Renal cortex interstitium (tissue), 15 donors: ENCODE measurements at places on chromosomes 12 and 14. TPM values are rescaled to one million over a fixed set of nuclear protein-coding genes. Genes with fewer than 3 reads are reported as not detected.

DNA sequence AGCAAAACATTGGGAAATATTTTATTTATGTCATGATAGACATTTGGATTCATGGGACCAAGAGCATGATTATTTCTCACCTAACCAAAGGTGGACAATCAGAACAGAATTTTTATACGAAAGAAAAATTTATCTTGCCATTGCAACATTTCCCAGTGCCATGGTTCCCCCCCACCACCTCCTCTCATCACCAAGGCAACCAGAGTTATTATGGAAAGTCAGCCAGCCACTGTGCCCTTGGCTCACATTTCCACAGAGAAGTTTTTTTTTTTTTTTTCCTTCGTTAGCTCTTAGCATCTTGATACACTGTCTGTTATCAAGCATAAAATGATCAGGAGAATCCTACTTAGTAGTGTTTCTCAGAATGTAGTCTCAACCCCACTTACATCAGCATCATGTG, 176.4 kb upstream of the TMTC1 start:
- DNase-seq: no peak

DNA sequence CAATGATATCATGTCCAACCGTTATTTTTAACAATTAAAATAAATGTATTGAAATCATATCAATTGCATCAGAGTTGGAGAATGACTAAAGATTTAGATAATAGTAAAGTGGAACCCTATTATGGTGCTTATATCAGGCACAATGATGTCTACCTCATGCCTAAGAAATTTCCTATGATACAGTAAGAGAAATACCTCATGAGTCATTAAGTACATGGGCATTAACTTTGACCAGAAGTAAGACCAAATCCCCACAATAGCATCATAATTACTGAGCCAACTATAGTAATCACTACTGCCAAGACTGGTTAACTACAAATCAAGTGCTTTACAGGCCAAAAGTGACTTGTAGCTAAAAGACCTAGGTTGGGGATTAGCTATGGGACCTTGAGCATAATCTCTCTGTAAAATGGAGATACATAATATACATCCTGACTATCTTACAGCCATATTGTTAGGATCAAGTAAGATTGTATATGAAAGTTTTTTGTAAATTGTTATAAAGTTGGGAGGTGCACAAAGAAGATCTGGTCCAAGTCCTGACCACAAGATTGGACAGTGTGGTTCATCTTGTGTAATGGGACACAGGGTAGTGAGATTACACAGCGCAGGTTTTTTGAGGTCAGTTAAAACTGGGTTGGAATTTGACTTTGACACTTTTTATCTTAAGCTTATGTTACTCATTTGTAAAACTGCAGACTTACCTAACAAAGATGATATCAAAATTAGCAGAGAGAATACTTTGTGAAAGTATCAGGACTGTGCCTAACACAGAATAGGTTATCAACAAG, 60.5 kb downstream of the ERGIC2 start:
- DNase-seq: no peak

- no peak for DNase-seq
These were observed 47.3 kb upstream of the SRP54 start for GRCh38 chr14:34935488-34935887.

GRCh38 chr12:51864833-51865670, 16.5 kb upstream of the FIGNL2 start:
- no peak for DNase-seq

DNA sequence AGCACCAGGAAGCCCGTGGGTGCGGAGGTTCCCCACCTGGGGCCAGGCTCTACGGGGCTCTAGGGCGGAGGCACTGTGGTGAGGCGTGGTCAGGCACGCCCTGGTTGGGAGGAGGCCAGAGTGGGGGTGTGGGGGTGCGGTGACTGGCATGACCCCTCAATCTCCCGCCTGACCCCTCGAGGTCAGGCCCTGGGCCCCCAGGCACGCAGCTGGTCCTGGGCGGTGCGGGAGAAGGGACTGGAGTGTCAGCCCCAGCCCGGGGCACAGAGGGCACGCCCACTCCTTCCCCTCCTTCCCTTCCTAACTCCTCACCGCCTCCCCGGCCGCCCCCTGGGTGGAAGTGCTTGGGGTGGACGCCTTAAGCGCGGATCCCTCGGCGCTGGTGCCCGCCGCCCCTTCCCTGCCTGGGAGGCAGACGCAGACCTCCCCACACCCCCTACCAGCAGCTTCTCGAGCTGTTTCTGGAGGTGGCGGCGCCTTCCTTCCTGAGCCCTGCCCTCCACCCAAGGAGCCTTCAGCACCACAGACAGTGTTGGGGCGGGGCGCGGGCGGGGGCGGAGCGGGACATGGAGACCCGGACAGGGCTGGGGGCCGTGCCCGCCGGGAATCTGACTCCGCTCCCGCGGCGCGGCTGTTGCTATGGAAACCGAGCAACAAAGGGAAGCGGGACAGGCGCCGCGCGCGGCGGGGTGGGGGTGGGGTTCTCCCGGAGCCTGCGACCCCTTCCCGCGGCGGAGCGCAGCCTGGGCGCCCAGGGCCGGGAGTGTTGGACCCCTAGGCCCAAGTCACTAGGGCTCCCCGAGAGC, 741 bp upstream of the CRIP2 start:
- peak; percentile 95 for DNase-seq

DNA sequence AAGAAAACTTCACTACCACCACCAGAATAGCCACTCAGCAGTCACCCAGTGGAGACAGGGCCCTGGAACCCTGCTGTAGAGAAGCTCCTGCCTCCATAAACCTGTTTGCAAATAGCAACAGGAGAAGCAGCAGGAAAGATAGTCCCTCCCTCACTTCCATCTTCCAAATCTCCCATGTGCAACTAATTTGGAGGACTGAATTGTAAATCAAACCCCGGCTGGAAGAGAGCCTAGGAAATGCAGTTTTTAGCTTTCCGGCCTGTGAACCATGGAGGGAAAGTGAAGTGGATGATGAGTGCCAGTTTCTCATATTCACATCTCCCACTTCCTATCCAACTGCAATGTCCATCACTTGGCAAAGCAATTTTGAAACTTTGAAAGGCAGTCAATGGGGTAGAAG, 167.2 kb upstream of the FRMD6 start:
- no peak for DNase-seq

The NFATC4 gene
- 95.5 TPM for polyA plus RNA-seq

The TMTC1 gene
- polyA plus RNA-seq: 31.8 TPM

The MYH7 gene
- 0.53 TPM for polyA plus RNA-seq

The NRXN3 gene
- polyA plus RNA-seq: 6.9 TPM
